ENCODE measurements at places on chromosomes 7 and 10. TPM values are rescaled to one million over a fixed set of nuclear protein-coding genes. Genes with fewer than 3 reads are reported as not detected.
A peak's percentile ranks its signal among the peaks of the same experiment; 100 is the strongest.

- no peak for DNase-seq
Measured at GRCh38 chr10:86601956-86602602, 52.3 kb upstream of the OPN4 start.

- DNase-seq = no peak
Measured at GRCh38 chr10:99520040-99520846, 12.5 kb upstream of the NKX2-3 start.

ARMH3 gene
- polyA plus RNA-seq = 13.3 TPM

DNA sequence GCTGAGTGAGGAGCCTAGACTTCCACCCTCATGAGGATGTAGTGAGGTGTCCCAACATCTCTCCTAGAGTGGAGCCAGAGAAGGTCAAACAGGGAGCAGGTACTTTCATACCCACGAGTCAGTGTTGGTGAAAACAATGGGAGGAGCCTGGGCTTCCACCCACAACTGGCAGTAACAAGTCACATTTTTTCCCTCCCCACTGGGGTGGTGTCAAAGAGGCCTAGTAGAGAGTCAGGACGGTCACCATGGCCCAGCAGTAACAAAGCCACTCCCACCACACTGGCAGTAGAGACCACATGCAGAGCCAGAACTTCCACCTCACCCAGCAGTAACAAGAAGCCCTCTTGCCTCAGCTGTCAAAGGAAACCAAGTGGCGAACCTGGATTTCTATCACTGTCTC is 280.2 kb upstream of the IMMP2L start:
- DNase-seq = no peak

DNA sequence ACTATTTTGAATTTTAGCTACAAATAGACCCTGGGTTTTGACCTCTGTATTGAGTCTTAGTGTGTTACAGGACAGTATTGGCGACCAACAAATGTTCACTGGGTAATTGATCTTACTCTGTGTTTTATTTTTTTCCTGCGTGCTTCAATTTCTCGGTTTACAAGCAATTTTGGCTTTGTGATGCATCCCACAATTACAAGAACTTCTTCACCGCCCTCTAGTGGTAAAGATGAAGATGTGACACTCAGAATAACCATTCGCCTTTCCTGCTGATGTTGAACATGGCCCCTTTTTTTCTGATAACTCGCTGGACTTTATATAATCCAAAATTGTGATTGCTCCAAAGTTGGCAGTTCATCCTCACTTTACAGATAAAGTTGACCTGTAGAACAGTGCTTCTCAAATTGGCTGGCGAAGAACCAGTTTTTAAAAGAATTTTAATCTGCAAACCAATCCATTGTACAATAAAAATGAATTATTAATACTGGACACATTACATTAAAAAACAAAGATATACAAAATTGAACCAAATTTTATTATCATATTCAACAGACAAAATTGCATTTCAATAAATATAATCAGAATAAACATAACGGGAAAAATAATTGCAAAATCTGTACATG is 20.2 kb upstream of the SMC3 start:
- peak; percentile 41 for DNase-seq

DNA sequence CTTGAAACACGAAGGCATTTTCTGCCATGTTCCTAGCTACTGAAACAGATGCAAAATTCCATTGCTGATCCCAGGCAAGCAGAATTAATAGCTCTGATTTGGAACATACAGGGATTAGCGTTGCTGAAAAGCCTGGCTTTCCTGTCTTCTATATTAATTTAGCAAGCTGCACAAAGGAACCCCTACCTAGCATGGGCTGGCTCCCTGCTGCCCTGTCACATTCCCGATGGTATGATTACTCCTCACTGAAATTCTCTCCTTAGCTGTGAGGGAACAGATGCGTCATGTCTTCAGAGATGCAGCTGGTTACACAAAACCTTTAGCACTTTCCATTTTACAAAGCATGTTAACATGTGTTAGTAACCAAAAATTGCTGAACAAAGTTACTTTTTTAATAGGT is 878.9 kb downstream of the TYW1 start:
- no peak for DNase-seq

PHKG1 gene
- polyA plus RNA-seq = 32.1 TPM

GRCh38 chr7:94940241-94940640 is 32.8 kb downstream of the PPP1R9A start:
- DNase-seq = peak; percentile 27

DNA sequence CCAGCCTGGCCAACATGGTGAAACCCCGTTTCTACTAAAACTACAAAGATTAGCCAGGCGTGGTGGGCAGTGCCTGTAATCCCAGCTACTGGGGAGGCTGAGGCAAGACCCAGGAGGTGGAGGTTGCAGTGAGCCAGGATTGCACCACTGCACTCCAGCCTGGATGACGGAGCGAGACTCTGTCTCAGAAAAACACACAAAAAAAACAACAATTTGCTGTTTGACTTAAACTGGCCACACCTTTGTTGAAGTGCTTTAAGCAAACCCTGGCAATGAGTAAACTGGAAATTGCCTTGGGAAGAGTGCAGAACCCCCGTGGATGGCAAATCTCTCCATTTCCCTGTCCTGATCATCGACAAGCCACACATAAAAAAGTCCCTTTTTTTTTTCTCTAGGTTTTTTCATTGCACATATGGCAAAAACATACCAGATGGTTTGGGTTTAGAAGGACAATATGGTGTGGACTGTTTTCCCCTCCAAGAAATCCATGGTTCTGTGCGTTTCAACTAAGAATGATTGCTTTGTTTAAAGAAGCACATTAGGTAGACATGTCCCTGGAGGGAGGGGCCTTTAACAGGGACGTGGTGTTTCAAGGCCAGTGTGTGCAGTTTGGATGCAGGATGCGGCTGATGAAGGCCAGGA is 76.9 kb downstream of the NRP1 start:
- DNase-seq = no peak

- no peak for DNase-seq
Measured at GRCh38 chr7:155576900-155577508, 30.6 kb upstream of the CNPY1 start.

- no peak for DNase-seq
Measured at GRCh38 chr10:98193037-98193436, 58.6 kb downstream of the R3HCC1L start.

Data from muscle of back (tissue), 13 donors.